ENCODE measurements at places on chromosomes 6 and 20.
A peak's percentile ranks its signal among the peaks of the same experiment; 100 is the strongest.

GRCh38 chr6:36126553-36127458 is 3.5 kb upstream of the MAPK13 start:
- H3K36me3 ChIP-seq: no peaks in the 10 kb centered on the region
- H3K27ac ChIP-seq: no peak overlapping the region
- no peak overlapping the region for H3K4me3 ChIP-seq
- H3K27me3 ChIP-seq: no peaks in the 10 kb centered on the region
- H3K4me1 ChIP-seq: peaks cover 5% of the 10 kb centered on the region

- no peak for DNase-seq
- H3K27me3 ChIP-seq: no peaks in the 10 kb centered on the region
- no peaks in the 10 kb centered on the region for H3K4me1 ChIP-seq
- no peak overlapping the region for H3K4me3 ChIP-seq
- H3K27ac ChIP-seq: no peak overlapping the region
Observed at GRCh38 chr6:17962436-17963031, 24.9 kb downstream of the KIF13A start.

- no peak overlapping the region for H3K27ac ChIP-seq
- DNase-seq: no peak
- H3K27me3 ChIP-seq: no peaks in the 10 kb centered on the region
- H3K4me3 ChIP-seq: no peak overlapping the region
Observed at GRCh38 chr6:83119742-83120300, 52.4 kb downstream of the DOP1A start.

DNA sequence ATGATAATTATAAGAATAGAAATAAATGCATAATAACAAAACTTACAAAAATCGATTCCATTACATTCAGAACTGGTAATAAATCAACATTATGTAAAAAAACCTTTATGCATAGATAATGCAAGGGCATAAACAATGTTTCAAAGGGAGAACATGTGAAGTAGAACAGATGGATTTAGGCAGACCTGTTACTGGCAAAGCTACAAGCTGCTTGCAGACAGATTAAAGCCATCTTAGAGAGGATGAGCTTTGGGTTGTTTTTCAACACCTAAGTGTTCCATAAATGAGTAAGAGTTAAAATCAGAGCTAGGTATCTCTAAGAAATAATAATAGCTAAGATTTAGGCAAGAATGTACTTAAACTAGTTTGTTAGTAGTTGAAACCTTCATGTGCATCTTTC is 37.2 kb downstream of the SNAP25 start:
- no peaks in the 10 kb centered on the region for H3K36me3 ChIP-seq
- H3K27ac ChIP-seq: no peak overlapping the region
- H3K4me3 ChIP-seq: no peak overlapping the region
- no peaks in the 10 kb centered on the region for H3K4me1 ChIP-seq
- no peak for DNase-seq
- H3K27me3 ChIP-seq: no peaks in the 10 kb centered on the region

- H3K4me1 ChIP-seq: no peaks in the 10 kb centered on the region
- no peak overlapping the region for H3K4me3 ChIP-seq
- no peak for DNase-seq
- no peaks in the 10 kb centered on the region for H3K36me3 ChIP-seq
- H3K27me3 ChIP-seq: no peaks in the 10 kb centered on the region
Observed at GRCh38 chr6:137086031-137086430, 41.3 kb upstream of the IL20RA start.

- H3K4me1 ChIP-seq: no peaks in the 10 kb centered on the region
- H3K27ac ChIP-seq: no peak overlapping the region
- no peaks in the 10 kb centered on the region for H3K36me3 ChIP-seq
- no peak overlapping the region for H3K4me3 ChIP-seq
- DNase-seq: no peak
- H3K27me3 ChIP-seq: no peaks in the 10 kb centered on the region
Observed at GRCh38 chr6:42418724-42419123, 33.0 kb downstream of the TRERF1 start.

DNA sequence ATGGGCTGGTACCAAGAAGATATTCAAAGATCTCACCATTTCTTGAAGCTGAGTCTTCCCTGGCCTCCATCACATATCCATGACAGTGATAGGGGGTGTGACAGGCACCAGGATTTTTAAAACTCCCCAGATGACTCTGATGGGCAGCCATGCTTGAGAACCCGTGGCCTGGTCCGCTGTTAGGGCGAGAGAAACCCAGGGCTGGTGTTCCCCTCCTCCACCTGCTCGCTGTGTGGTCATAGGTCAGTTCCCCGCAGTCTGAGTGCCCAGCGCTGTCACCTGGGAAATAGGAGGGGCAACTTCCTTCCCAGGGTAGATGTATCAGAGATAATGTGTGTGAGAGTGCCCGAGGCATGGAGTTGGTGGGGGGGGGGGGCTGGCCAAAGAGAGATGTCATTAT is 50.9 kb downstream of the TMEM242 start:
- no peaks in the 10 kb centered on the region for H3K4me1 ChIP-seq
- no peak for DNase-seq
- no peaks in the 10 kb centered on the region for H3K27me3 ChIP-seq
- H3K4me3 ChIP-seq: no peak overlapping the region
- H3K36me3 ChIP-seq: no peaks in the 10 kb centered on the region

DNA sequence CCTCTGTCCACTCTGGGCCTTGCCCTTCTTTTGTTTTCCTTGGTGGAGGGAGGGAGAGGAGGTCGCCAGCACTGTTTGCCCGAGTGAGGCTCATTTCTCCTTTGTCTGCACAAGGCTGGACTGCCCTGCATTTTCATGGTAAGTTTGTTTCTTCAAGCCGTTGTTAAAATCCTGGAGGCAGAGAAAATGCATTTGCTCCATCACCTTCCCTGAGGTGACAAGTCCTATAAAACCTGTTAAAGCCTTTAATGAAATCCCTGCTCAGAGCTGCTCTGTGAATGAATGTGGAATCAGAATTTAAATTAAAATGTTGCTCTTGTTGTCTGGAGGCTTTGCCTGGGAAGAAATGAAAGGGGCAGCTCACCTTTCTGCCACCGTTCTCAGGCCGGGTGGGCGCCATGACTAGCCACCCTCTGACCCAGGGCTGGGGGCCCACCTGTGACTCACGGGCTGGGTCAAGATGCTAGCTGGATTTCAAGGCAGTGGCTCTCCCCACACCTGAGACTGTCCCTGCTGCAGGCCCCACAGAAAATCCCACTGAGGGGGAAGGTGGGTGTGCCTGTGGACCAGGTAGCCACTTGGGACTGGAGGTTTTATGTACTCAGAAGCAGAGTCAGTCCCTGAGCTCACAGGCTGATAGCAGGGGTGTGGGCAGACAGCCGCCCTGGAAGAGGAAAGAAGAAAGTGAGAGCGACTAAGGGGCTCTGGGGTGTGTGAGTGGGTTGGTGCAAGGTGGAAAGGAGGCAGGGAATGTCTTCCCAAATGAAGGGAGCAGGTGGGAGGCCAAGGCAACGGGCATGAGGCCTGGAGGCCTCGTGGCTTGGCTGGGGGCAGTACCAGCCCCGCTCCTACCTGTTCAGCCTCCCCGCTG is 24.0 kb upstream of the MYT1 start:
- no peak overlapping the region for H3K27ac ChIP-seq
- no peaks in the 10 kb centered on the region for H3K4me1 ChIP-seq
- H3K27me3 ChIP-seq: no peaks in the 10 kb centered on the region
- no peaks in the 10 kb centered on the region for H3K36me3 ChIP-seq

DNA sequence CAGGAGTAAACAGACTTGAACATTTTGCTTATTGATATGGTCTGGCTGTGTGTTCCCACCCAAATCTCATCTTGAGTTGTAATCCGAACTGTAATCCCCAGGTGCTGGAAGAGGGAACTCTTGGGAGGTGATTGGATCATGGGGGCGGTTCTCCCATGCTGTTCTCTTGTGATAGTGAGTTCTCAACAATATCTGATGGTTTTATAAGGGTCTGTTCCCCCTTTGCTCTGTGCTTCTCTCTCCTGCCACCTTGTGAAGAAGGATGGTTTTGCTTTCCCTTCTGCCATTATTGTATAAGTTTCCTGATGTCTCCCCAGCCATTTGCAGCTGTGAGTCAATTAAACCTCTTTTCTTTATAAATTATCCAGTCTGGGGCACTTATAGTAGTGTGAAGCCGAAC is 40.0 kb downstream of the MYLIP start:
- H3K27ac ChIP-seq: no peak overlapping the region
- no peak overlapping the region for H3K4me3 ChIP-seq
- peaks cover 2% of the 10 kb centered on the region for H3K4me1 ChIP-seq
- no peaks in the 10 kb centered on the region for H3K27me3 ChIP-seq

GRCh38 chr6:134217105-134217797 is 100.7 kb downstream of the SGK1 start:
- no peak overlapping the region for H3K27ac ChIP-seq
- no peak overlapping the region for H3K4me3 ChIP-seq
- no peaks in the 10 kb centered on the region for H3K36me3 ChIP-seq
- no peaks in the 10 kb centered on the region for H3K4me1 ChIP-seq
- DNase-seq: no peak

DNA sequence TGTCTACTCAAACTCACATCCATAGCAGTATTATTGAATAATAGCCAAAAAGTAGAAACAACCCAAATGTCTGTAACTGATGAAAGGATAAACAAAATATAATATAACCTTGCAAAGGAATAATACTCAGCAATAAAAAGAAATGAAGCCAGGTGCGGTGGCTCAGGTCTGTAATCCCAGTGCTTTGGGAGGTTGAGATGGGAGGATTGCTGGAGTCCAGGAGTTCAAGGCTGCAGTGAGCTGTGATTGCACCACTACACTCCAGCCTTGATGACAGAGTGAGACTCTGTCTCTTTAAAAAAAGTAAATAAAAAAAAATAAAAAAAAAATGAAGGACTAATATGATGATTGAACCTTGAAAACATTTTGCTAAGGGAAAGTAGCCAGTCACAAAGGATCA is 22.1 kb upstream of the KIF16B start:
- H3K4me1 ChIP-seq: no peaks in the 10 kb centered on the region
- H3K27ac ChIP-seq: no peak overlapping the region
- no peaks in the 10 kb centered on the region for H3K27me3 ChIP-seq

- H3K27me3 ChIP-seq: no peaks in the 10 kb centered on the region
- H3K36me3 ChIP-seq: peaks cover 2% of the 10 kb centered on the region
- DNase-seq: no peak
Observed at GRCh38 chr20:13770141-13770540, 14.6 kb downstream of the ESF1 start.

GRCh38 chr6:79246891-79247290 is 12.4 kb upstream of the HMGN3 start:
- no peaks in the 10 kb centered on the region for H3K27me3 ChIP-seq
- no peak overlapping the region for H3K27ac ChIP-seq
- no peaks in the 10 kb centered on the region for H3K36me3 ChIP-seq
- H3K4me1 ChIP-seq: no peaks in the 10 kb centered on the region

DNA sequence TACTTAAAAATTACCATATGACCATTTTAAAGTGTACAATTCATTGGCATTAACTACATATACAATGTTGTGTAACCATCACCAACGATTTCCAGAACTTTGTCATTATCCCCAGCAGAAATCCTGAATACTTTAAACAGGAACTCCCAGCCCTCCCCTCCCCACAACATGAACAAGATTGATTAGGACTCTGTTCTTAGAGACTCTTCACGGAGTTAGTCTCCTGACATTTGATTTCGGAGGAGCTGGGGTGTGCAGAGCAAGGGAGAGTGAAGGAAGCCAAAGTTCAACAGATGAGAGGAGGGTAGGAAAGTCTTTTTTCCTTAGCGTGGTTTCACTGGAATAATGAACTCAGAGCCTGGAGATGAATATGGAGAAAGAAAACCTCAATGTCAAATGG is 17.2 kb upstream of the QKI start:
- H3K4me1 ChIP-seq: no peaks in the 10 kb centered on the region
- H3K27ac ChIP-seq: no peak overlapping the region
- DNase-seq: no peak
- no peaks in the 10 kb centered on the region for H3K27me3 ChIP-seq
- no peak overlapping the region for H3K4me3 ChIP-seq

GRCh38 chr6:136334853-136335252 is 45.2 kb upstream of the BCLAF1 start:
- peak; percentile 44 for DNase-seq
- H3K4me1 ChIP-seq: no peaks in the 10 kb centered on the region
- H3K4me3 ChIP-seq: no peak overlapping the region
- H3K36me3 ChIP-seq: no peaks in the 10 kb centered on the region
- no peak overlapping the region for H3K27ac ChIP-seq
